ENCODE measurements at places on chromosomes 3 and 15.

- no peak for DNase-seq
These were observed 15.0 kb upstream of the FYCO1 start for GRCh38 chr3:46010519-46011113.

DNA sequence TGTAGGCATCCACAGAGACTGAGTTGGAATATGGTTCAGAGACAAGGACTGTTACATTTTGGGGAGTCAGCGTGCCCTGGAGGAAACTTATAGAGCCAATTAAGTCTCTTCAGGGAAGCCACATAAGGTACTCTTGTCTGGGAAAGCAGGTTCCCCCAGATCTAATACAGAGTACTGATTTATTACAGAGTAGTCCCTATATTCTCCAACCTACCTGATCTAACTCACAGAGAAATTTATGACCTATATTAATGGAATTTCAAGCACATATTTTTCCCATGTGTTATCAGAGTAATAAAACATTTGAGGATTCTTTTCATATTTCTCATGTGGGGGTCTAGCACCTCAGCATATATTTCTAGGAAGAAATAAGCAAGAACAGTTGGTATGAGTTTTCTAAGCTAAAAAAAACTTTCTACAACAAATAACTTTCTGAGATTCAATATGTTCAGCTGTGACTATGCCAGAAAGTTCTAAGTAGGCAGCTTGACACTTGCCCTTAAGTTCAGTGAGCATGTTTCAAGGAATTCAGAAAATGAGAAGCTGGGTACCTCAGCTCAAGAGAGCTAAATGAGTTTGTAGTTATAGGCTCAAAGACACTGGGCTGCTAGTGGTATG is 75.3 kb upstream of the COL8A1 start:
- peak; percentile 28 for DNase-seq

DNA sequence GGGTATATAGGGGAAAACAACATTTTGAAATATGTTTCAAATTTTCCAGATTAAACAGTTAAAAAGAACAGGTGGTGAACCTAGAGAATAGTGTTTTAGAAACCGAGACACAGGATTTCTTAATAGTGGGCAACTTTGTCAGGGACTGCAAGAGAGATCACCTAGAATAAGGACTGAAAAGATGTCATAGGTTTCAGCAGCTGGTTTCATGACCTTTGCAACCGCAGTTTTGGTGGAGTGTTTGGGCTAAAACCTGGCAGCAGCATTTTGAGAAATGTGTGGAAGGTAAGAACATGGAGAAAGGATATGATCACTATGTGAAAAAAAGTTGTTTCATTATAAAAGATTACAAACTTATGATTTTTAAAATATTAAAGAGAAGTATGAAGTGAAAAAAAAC is 34.9 kb downstream of the PRKCI start:
- no peak for DNase-seq

- no peak for DNase-seq
These were observed 31.6 kb downstream of the PYDC2 start for GRCh38 chr3:191492601-191493000.

DNA sequence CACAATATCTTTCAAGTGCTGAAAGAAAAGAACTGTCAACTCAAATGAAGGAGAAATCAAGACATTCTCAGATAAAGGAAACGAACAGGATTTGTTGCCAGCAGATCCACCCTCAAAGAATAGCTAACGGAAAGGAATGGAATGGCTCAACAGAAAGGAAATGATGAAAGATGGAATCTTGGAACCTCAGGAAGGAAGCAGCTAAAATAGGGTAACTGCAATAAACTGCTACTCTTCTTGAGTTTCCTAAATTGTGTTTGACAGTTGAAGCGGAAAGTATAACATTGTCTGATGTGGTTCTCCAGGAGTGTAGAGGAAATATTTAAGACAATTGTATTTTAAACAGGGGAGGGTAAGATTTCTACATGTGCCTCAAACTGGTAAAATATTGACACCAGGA is 22.0 kb downstream of the PRR23E start:
- no peak for DNase-seq

DNA sequence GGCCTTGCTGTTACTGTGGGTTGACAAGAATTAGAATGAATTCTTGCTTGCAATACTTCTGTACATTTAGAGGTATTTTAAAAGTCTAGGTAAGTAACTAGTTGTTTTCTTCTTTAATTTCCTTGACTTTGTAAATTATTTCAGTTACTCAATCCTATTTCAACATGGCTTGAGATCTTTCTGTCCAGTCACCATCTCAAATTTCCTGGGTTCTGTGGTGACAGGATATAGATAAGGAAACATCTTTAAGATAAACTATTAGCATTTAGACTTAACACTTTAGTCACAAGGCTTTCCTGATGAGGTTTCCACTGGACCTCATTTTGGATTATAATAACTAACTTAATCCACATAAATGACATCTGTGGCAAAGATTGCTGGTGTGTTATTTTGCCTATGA is 195.9 kb upstream of the DPH6 start:
- DNase-seq = no peak

DNA sequence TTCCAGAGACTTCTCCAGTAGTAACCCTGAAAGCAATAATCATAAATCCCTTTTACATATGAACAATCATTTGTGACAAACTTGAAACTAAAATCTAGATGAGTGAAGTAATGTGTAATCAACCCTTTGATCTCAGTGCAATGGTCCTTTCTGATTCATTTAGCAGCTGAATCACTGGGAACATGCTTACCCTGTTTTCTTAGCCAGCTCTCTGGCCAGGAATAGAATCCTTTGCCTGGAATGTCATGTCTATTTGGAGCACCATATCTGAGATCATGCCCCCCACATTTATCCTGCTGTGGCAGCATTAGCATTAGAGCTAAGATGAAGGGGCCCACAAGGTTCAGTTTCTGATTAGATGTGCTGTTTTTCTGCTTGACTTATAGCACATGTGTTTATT is 309.8 kb downstream of the OXSM start:
- DNase-seq = no peak

GRCh38 chr3:99108508-99108907 is 207.0 kb upstream of the DCBLD2 start:
- peak; percentile 52 for DNase-seq

DNA sequence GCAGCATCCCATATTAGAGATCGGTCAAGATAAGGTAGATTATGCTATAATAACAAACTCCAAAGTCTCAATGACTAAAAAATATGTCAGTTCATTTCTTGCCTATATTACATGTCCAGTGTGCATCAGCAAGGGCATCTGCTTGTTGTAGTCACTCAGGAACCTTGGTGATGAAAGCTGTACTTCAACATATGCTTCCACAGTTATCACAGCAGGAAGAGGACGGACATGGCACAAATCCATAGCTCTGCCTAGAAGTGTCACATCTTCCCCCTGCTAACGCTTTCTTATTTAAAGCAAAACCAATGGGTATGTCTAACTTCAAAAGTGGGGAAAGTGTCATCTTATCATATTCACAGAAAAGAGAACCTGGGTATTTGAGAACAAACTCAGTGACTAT is 20.0 kb upstream of the PIAS1 start:
- DNase-seq = no peak

DNA sequence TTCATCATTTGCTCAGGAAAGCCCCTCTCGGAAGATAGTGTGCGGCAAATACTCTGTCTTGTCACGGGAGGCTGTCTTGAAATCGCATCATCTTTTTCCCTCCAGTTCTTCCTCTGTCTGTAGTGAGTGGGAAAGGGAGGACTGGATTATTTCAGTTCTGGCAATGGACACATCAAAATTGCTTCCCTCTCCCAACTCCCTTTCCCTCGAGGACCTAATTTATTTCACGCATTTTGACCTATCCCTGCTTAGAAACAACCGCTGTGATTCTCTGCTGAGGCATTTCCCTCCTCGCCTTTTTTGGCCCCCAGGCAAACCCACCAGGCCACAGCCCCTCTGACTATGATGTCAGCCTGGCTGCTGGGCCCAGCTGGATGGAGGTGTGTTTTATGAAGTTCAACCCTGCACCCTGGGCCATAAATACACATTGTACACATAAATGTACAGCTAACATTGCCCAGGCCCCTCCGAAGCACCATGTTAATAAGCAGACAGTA is 138.7 kb upstream of the LRTM1 start:
- DNase-seq = no peak

GRCh38 chr3:194379651-194380050 is 10.1 kb upstream of the LRRC15 start:
- DNase-seq = no peak

Data from ACHN (cell line).